ENCODE measurements at places on chromosomes 3 and 15.

DNA sequence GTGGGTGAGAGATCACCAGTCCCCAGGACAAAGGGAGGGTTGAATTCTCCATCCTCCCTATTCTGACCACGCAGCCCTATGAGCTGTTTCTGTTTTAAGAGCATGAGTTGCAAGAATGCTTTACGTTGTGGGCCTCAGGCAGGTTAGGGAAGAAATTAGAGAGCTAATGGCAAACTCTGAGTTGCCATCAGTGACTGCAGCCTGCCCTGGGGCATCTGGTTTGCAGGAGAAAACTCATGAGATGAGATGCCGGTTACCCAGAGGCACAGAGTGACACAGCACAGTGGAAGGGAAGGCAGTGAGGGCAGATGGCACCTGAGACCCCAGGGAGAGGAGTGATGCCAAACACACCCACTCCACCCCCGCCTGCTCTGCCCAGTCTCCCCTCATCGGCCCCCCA lies 265.3 kb downstream of the CD47 start:
- DNase-seq = peak; percentile 11

DNA sequence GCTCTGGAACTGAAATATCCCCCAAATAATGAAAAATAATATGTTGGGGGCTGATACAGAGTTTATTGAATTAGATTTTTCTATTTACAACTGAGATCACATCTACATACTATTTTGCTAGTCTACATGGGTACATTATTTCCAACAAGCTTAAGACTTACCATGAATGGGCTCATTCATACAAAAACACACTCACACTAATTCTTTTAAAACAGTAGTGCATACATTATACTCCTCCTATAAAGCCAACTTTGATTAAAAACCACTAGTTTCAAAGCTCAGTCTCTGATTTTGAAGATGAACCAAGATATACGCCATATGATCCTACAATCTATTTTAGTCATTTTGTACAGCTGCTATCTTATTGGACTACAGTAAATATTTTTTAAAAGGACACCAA lies 24.9 kb downstream of the TSPAN3 start:
- no peak for DNase-seq

- no peak for DNase-seq
Measured at GRCh38 chr3:124542214-124542869, 187.9 kb upstream of the UMPS start.

DNA sequence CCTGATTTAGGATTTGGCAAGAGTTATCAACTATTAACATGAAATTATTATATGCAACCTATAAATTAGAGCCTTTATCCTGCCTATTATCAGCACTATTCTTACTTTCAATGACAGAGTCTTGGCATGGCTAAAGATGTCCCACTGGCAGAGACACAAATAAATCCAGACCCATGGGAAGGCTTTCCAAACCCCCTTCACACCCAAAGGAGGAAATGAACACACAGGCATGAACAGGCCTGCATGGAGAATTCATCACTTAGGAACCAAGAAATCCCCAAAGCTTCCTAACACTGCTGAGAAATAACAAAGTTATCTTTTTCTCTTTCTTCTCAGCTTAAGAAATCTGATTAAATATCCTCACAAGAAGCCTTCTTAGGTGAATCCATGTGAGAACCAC lies 213.9 kb downstream of the OCA2 start:
- no peak for DNase-seq

DNA sequence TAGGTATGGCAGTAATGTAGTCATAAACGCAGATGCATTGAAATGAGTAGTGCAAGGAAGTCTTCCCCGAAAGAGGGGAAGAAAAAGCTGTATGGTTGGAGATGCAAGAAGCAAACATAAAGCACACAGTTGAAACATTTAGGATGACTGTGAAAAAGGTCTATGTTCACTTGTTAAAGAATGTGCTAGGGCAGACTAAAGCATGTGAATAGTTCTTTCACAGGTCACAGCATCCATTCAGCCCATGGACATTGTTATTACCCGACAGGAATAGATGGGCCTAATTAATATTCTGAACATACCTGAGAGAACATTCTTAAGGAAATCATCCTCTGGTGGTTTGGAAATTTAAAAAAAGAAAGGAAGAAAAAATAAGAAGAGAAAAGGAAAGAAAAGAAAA lies 595.2 kb downstream of the ZIC1 start:
- DNase-seq = peak; percentile 36

DNA sequence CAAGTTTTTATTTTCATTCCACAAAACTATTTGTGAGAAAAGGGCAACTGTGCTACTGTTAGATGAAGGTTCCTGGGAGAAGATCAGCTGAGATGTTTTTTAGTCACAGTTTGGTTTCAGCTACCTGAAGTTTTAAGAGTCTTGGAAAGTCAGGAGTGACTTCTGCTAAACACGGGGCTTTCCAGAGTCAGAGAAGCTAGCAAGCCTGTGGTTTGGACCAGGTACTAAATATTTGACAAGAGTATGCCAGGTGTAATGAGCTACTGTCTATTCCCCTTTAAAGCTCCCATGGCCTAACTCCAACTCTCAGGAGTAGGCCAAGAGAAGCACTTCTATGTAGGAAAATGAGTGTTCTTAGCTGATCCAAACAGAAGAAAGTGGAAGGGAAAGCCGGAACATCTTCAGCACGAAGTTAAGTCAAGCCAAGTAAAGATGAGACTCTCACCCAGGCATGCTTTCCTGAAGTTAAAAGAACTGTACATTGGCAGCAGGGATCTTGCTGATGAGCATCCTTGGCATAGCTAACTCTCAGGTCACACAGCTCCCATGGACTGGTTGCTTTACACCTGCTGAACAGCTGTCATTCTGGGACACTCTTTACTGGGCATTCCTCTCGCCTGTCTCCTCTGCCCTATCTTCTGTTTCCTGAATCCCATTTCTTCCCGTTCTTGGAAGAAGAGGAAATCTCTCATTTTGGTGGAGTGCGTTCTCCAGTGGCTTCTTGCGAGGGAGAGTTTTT lies 22.5 kb downstream of the TM4SF18 start:
- no peak for DNase-seq

DNA sequence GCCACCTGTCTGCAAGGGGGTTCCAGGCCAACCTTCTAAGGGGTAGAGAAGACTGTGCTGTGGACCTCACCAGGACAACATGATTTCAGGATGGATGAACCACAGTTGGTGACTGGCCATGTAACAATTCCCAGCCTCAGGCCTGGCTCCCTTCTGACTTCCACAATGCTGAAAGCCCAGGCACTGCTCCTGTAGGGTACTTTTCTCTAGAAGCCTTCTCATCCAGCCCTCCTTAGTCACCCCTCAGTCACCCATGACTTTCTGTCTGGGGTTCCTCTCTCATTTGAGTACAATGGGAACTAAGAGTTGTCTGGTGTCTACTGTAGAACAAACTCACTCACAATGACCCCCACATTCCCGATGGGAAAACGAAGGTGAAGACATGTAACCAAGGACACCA lies 8.6 kb downstream of the ALS2CL start:
- DNase-seq = no peak

DNA sequence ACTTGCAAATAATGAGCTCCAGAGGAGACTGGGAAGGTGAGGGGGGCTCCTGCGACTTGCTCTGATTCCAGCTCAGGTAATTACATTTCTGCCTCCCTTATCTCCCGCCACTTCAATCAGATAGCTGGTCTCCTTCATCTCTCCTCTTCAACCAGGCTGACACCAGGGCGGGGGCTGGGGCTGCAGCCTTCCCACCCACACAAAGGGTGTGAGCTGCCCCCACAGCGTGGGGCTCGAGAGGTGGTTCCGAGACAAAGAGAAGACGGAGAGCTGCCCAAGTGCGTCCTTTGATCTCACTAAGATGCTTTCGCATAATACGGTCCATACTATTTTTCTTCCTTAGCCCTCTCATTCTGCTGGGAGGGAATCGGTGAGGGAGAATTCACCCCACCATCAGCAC lies 139.7 kb downstream of the NSMCE3 start:
- no peak for DNase-seq

GRCh38 chr3:128623762-128624176 lies 26.8 kb downstream of the RPN1 start:
- no peak for DNase-seq

GRCh38 chr15:40338921-40339620 lies 1.7 kb downstream of the CCDC9B start:
- no peak for DNase-seq

DNA sequence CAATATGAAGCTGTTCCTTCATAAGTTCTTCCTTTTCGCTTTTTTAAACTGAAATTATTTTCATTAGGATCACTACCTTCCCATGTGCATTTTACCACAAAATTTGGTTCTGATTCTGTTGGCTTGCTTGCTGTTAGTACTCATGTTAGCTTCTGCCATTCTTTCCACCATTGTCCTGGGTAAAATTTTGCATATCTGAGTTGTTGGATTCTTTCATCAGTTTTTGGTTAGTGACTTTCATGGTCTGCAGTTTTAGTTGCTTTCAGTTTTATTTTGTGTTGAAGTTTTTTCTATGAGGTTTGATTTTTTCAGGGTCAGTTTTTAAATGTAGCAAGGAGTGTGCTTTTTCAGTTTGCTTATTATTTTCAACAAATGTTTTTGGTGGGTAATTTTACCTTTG lies 71.9 kb downstream of the SMAD3 start:
- DNase-seq = no peak

DNA sequence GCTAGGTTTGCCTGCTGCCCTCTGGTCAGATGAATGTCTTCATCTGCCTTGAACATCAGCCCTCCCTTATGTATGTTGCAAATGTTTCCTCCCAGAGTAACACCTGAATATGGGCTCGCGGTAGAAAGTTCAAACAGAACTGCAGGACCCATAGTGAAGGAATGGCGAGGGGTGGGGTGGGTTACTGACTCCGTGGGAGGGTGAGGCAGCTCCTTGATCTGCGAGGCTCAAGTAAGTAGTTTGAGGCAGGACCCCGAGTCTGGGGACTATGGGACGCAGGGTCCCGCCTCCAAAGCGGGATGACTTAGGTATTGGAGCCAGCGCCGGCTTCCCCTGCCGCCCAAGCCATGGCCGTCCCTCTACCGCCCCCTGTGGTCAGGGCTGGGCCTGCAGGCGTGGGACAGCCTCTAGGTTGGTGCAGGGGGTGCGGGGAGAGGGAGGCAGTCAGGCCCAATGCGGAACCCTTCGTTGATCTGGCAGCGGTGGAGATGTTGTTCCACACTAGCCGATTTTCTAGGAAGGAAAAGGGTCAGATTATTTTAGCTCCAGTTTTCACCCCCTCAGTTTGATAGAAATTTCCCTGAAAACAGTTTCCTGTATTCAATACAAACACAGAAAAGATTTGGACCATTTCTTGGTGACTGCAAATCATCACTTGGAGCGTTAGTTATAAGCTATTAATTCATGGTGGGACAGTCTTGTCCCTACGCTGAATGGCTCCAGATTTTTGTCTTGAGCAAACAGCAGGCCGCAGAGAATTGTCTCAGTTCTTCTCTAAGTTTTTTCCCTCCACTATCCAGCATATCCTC lies 72.3 kb downstream of the CORO2B start:
- DNase-seq = no peak

DNA sequence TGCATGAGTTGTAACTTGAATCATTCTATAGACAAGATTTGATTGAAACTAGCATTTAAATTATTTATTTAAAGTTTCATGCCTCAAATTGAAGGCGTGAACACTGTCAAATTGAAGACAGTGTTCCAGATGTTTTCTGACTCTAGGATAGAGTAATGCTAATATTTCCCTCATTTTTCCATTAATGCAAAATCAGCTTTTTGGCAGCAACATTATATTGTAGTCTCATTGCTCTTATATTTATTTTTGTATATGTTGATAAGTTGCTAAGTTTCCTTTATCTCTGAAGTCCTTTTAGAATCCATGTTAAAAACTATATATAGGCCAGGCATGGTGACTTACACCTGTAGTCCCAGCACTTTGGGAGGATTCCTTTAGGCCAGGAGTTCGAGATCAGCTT lies 4.8 kb downstream of the FANCI start:
- no peak for DNase-seq

DNA sequence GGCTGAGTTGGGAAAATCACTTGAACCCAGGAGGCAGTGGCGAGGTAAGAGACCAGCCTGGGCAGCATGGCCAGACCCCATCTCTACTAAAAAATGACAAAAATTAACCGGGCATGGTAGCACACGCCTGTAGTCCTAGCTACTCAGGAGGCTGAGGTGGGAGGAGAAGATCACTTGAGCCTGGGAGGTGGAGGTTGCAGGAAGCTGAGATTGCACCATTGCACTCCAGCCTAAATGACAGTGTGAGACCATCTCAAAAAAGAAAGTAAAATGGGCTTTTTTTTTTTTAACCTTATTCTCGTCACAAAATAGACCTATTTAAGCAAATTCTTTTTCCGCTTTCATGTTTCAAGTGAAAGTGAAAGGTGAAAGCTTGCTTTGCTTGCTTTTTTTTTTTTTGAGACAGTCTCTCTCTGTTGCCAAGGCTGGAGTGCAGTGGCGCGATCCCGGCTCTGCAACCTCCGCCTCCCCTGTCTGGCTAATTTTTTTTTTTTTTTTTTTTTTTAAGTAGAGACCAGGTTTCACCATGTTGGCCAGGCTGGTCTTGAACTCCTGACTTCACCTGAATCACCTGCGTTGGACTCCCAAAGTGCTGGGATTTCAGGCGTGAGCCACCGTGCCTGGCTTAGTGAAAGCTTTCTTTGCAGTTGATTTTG lies 3.6 kb downstream of the PDIA3 start:
- DNase-seq = no peak
